ENCODE measurements at places on chromosomes 16 and 17.

- DNase-seq: no peak
- no peaks in the 10 kb centered on the region for H3K4me1 ChIP-seq
- no peak overlapping the region for H3K27ac ChIP-seq
- H3K36me3 ChIP-seq: peaks cover 29% of the 10 kb centered on the region
- H3K4me3 ChIP-seq: no peak overlapping the region
These were observed 2.4 kb downstream of the MON1B start for GRCh38 chr16:77193377-77193776.

- no peak overlapping the region for H3K27ac ChIP-seq
- no peaks in the 10 kb centered on the region for H3K27me3 ChIP-seq
- no peak for DNase-seq
- no peak overlapping the region for H3K4me3 ChIP-seq
- no peaks in the 10 kb centered on the region for H3K4me1 ChIP-seq
These were observed 410.8 kb downstream of the CDH11 start for GRCh38 chr16:64711026-64711425.

DNA sequence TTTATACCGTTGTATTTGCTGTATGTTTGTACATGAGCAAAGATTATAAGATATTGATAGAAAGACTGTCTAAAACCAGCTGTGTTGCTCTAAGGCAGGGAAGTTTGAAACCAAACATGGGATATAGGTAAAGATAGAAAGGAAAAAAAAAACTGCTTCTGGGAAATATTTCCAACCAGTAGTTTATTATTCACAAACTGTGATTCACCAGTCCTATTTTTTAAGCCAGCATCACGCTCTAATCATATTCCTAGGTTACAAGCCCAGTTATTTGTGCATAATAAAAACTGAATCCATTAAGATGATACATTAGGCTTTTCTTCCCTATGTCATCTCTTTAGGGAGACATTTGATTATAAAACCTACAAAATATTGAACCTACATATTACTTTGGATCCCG lies 4.0 kb downstream of the ERN1 start:
- no peaks in the 10 kb centered on the region for H3K36me3 ChIP-seq
- peaks cover 13% of the 10 kb centered on the region for H3K27me3 ChIP-seq
- H3K4me3 ChIP-seq: no peak overlapping the region
- H3K4me1 ChIP-seq: no peaks in the 10 kb centered on the region
- no peak overlapping the region for H3K27ac ChIP-seq

DNA sequence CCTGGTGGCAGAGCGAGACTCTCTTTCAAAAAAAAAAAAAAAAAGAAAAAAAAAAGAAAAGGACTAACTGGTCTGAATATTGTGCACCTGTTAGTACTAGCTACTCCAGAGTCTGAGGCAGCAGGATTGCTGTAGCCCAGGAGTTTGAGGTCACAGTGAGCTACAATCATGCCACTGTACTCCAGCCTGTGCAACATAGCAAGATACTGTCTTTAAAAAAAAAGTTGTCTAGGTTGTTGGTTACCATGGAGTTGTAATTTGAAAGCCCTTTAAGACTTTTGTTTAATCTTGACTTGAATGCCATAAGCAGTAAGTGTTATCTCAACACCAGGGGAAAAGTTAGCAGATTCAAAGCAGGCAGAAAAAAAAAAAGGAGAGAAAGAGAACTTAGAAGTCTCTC lies 10.9 kb upstream of the C16orf54 start:
- no peaks in the 10 kb centered on the region for H3K36me3 ChIP-seq
- no peak overlapping the region for H3K4me3 ChIP-seq
- no peaks in the 10 kb centered on the region for H3K27me3 ChIP-seq
- DNase-seq: no peak
- H3K4me1 ChIP-seq: no peaks in the 10 kb centered on the region
- H3K27ac ChIP-seq: no peak overlapping the region

DNA sequence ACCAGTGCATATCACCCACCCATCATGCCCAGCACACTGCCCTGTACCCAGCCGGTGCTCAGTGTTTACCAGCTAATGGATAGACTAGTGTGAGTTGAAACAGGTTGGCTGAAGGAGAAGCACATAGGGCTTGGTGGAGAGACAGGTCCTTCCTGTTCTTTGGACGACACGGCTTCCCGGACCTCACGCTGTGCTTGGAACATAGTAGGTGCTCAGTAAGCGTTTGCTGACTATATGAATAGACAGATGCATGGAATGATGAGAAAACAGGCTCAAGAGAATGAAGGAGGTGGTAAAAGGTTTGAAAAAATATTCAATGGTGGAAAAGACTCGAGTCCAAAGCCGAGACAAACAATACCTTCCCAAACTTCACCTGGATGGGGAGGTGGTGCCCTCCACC lies 6.8 kb upstream of the FADS6 start:
- DNase-seq: no peak
- peaks cover 2% of the 10 kb centered on the region for H3K4me1 ChIP-seq
- H3K36me3 ChIP-seq: no peaks in the 10 kb centered on the region
- H3K27ac ChIP-seq: no peak overlapping the region
- no peak overlapping the region for H3K4me3 ChIP-seq

GRCh38 chr16:3612510-3613466 lies 1.4 kb upstream of the SLX4 start:
- no peaks in the 10 kb centered on the region for H3K4me1 ChIP-seq
- no peaks in the 10 kb centered on the region for H3K27me3 ChIP-seq
- peaks cover 3% of the 10 kb centered on the region for H3K36me3 ChIP-seq
- peak overlapping the region; percentile 89 for H3K4me3 ChIP-seq
- DNase-seq: no peak

GRCh38 chr17:56158915-56159825 lies 5.9 kb downstream of the ANKFN1 start:
- no peak overlapping the region for H3K4me3 ChIP-seq
- no peaks in the 10 kb centered on the region for H3K27me3 ChIP-seq
- DNase-seq: no peak
- peaks cover 3% of the 10 kb centered on the region for H3K4me1 ChIP-seq

DNA sequence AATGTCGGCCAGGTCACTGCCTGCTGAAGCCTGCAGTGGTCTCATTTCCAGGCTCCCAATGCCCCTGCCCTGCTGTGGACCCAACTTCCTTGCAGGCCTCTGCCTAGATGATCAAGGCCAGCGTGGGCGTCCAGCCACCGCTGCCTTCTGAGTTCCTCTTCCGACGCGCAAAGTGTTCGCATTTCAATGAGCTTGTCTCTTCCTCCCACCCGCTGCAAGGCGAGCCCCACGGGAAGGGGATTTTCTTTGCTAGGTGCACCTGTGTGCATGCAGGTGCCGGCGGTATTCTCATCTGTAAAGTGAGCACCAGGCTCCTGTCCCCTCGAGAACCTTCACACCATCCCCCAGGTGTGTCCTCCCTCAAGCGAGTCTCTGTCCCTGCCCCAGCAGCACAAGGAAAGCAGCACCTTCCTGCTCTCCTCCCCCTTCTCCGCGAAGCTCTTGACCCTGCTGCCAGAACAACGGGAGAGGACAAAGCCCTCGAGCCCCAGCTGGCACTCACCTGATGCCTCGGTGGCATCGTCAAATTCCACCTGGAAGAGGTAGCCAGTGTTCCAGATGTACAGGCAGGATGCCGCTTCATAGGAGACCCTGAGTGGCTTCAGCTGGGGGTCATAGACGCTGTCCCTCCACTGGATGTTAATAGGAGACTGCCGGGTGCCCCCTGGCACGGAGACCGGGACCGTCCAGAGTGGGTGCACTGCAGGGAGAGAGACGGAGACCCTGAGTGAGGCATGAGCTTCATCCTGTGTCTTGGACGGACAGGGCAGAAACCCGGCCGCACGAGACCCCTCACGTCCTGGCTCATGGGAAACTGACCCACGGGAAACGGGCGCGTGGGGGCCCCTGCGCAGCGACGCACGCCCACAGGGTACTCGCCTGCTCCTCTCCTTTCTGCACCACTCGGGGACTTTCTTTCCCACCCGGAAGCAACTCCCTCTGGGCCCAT lies 9.8 kb downstream of the CA5A start:
- no peak for DNase-seq
- no peak overlapping the region for H3K4me3 ChIP-seq
- no peaks in the 10 kb centered on the region for H3K27me3 ChIP-seq
- H3K36me3 ChIP-seq: no peaks in the 10 kb centered on the region
- H3K27ac ChIP-seq: no peak overlapping the region

- H3K27me3 ChIP-seq: no peaks in the 10 kb centered on the region
- H3K36me3 ChIP-seq: no peaks in the 10 kb centered on the region
- no peaks in the 10 kb centered on the region for H3K4me1 ChIP-seq
- no peak for DNase-seq
- no peak overlapping the region for H3K4me3 ChIP-seq
These were observed 47.2 kb downstream of the ZFPM1 start for GRCh38 chr16:88500255-88500661.

DNA sequence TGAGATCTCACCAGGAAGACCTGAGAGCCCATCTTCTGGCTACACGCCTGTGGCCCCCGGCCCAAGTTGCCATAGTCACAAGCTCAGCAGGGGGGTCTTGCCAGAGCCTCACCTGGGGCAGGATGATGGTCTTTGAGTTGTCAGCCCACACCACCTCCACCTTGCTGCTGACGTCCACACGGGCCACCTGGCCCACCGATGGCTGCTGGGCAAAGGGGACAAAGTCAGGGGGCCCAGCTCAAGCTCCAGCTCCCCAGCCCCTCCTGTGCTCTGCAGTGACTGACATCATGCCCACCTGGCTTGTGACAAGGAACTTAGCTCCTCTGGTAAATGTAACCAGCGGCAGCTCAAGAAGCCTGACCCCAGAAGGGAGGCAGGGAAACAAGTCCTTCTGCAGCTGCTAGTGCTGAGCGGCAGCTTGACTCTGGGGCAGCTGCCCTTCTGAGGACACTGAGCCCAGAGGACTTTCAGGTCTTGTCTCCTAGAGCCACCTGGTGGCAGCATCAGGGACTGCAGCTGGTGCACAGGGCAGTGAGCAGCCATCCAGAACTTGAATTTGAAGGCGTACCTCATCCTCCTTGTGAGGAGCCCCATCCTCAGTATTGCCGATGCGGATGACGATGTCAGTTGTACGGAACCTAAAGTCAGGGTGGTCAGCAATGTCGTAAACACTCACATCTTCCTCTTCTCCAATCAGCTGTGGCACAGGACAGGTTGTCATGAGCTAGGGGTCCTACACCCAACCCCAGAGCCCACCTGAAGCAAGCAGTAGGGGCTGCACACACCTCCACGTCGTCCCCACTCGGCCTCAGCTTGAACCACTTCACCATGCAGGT lies 13.5 kb downstream of the SPHK1 start:
- H3K27ac ChIP-seq: 0 out of 2 replicates have a peak overlapping the region, but pooled peaks have one; percentile 17
- DNase-seq: peak; percentile 98
- no peak overlapping the region for H3K4me3 ChIP-seq
- H3K4me1 ChIP-seq: no peaks in the 10 kb centered on the region
- H3K36me3 ChIP-seq: peaks cover 76% of the 10 kb centered on the region

GRCh38 chr16:2987833-2988232 lies 7.6 kb upstream of the PKMYT1 start:
- no peak for DNase-seq
- no peak overlapping the region for H3K27ac ChIP-seq
- H3K36me3 ChIP-seq: no peaks in the 10 kb centered on the region
- H3K4me1 ChIP-seq: peaks cover 28% of the 10 kb centered on the region
- no peak overlapping the region for H3K4me3 ChIP-seq
- no peaks in the 10 kb centered on the region for H3K27me3 ChIP-seq

- peaks cover 21% of the 10 kb centered on the region for H3K4me1 ChIP-seq
- H3K27ac ChIP-seq: peak overlapping the region; percentile 45
- H3K4me3 ChIP-seq: peak overlapping the region; percentile 68
- DNase-seq: no peak
These were observed 551 bp upstream of the MLX start for GRCh38 chr17:42566215-42566882.

GRCh38 chr16:53282975-53283946 lies 151.0 kb upstream of the RBL2 start:
- H3K4me1 ChIP-seq: no peaks in the 10 kb centered on the region
- H3K36me3 ChIP-seq: peaks cover 50% of the 10 kb centered on the region
- H3K4me3 ChIP-seq: no peak overlapping the region
- no peak overlapping the region for H3K27ac ChIP-seq

DNA sequence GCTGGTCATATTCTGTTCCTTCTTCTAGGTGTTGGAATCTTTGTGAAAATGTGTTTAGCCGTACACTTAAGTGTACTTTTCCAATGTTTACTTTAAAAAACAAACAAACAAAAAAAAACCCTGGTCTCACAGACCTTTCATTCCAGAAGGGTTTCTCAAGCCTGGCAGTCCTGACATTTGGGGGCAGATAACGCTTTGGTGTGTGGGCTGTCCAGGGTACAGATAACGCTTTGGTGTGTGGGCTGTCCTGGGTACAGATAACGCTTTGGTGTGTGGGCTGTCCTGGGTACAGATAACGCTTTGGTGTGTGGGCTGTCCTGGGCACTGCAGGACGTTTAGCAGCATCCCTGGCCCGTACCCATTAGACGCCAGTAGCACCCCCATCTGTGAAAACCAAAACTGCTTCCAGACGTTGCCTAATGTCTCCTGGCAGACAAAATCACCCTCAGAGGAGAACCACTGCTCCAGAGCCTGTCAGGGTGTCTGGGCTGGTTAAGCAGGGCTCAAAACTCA lies 15.2 kb upstream of the FLCN start:
- no peaks in the 10 kb centered on the region for H3K4me1 ChIP-seq
- no peak for DNase-seq
- peaks cover 31% of the 10 kb centered on the region for H3K36me3 ChIP-seq
- H3K27ac ChIP-seq: no peak overlapping the region

GRCh38 chr16:11141409-11142260 lies 114.4 kb downstream of the SOCS1 start:
- peaks cover 3% of the 10 kb centered on the region for H3K4me1 ChIP-seq
- H3K27ac ChIP-seq: no peak overlapping the region
- H3K4me3 ChIP-seq: no peak overlapping the region
- no peaks in the 10 kb centered on the region for H3K36me3 ChIP-seq
- no peaks in the 10 kb centered on the region for H3K27me3 ChIP-seq

- DNase-seq: no peak
- H3K4me1 ChIP-seq: 0 out of 2 replicates have a peak, but pooled peaks cover 4% of the 10 kb centered on the region
These were observed at the start of gene EVI2B for GRCh38 chr17:31313982-31314781. EVI2B (minus strand) TSS chr17:31314054; CDS start chr17:31305609, 8,445 bp downstream.

- no peak overlapping the region for H3K27ac ChIP-seq
- DNase-seq: no peak
- H3K4me1 ChIP-seq: 0 out of 2 replicates have a peak, but pooled peaks cover 2% of the 10 kb centered on the region
- H3K36me3 ChIP-seq: no peaks in the 10 kb centered on the region
- no peak overlapping the region for H3K4me3 ChIP-seq
- H3K27me3 ChIP-seq: peaks cover 57% of the 10 kb centered on the region
These were observed 36.5 kb downstream of the HOXB1 start for GRCh38 chr17:48494335-48494734.

GRCh38 chr16:81740169-81740568 lies 38.9 kb upstream of the PLCG2 start:
- no peaks in the 10 kb centered on the region for H3K36me3 ChIP-seq
- no peak overlapping the region for H3K4me3 ChIP-seq
- peak; percentile 58 for DNase-seq
- no peaks in the 10 kb centered on the region for H3K27me3 ChIP-seq

DNA sequence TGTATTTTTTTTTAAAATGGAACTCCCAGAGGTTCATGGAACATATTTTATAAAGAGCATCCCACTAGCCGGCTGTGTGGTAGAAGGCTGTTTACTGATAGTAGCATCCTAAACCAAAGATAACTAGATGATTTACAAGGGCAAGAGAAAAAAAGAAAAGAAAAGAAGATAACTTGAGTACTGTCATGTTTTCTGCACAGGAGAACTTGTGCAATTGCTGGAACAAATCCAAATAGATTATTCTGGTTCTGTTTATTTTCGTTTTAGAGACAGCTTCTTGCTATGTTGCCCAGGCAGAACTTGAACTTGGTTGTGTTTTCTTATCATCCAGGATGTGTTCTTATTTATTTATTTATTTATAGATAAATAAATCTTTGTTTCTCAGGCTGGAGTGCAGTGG lies 20.9 kb upstream of the PPM1D start:
- H3K4me1 ChIP-seq: 0 out of 2 replicates have a peak, but pooled peaks cover 2% of the 10 kb centered on the region
- no peak overlapping the region for H3K4me3 ChIP-seq
- no peaks in the 10 kb centered on the region for H3K36me3 ChIP-seq
- H3K27ac ChIP-seq: no peak overlapping the region
- H3K27me3 ChIP-seq: no peaks in the 10 kb centered on the region

Measured in H1 (cell line).